RWPE1 (cell line): ENCODE measurements at places on chromosomes 7 and 10.

GRCh38 chr10:115772606-115773005 lies 500.4 kb downstream of the GFRA1 start:
- DNase-seq = peak; percentile 36

DNA sequence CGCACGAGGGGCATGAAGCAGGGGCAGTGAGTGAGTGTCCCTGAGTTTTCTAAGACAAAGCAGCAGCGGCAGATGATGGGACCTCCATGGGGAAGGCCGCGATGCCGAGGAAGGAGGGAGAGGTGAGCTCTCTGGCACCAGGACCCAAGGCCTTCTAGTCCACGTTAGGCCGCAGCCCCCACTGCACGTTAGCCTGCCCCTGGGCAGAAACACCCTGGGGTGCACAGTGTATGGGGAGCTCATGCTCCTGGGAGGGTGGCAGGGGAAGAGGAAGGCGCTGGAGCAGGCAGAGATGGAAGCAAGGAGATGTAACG lies 97.3 kb upstream of the IKZF1 start:
- no peak for DNase-seq

DNA sequence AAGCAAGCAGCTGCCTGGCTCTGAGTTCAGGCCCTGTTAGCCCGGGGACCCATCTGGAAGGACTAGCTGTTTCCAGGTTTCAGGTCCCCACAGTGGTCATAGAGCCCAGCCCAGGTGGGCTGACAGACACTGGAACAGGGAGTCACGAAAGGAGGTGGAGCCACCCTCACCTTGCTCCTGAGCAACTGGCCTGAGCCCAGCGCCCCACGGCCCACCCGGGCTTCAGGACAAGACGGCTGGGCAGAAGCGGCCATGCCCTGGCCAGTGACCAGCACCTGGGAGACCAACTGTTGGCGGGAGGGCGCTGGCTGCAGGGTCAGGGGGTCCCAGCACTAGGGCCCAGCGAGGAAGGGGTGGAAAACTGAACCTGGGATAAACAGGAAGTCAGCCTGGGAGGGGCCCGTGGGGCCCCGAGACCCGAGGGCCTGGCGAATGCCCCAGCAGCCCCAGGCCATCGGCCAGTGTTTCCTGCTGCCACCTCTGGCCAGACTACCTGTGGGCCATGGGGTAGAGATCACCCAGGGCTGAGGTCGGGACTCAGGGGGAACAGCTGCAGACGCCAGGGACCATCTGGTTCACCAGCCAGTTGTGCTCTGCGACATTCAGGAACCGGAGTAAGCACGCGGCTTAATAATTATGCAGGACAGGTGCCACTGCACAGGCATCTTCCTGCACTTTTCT lies 282.1 kb upstream of the PPP2R2D start:
- no peak for DNase-seq

DNA sequence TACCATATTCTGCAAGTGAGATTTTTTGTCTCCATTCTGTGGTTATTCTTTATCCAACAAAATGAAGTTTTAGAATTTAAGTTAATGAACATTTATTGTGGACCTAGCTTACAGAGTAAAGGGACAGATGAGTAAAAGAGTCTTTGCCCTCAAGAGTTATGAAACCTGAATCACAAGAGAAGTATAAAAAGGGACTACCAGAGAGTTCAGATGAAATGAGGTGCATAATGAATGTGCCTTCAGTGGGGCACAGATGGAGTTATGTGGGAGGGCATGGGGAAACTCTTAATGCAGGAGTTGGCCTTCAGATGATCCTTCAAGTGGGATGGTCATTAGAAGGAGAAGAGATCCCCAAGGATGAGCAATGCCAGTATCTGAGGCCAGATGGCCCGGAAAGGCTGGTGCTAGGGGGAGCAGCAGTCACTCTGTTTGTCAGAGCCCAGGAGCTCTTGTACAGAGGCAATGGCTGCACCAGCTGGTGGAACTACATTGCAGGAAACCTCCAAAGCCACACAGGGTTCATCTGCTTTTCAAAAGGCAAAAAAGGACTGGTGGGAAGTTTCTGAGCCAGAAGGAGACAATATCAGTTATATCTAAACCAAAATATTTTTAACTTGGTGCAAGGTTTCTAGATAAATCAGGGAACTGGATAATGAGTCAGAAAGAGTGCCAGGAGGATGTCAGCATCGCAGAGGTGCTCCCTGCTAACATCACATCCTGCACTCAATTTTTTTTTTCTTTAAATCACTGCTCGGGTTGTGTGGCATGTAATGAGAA lies 162.0 kb downstream of the KLF6 start:
- no peak for DNase-seq

GRCh38 chr10:119522747-119523426 lies 19.6 kb downstream of the RGS10 start:
- peak; percentile 63 for DNase-seq

DNA sequence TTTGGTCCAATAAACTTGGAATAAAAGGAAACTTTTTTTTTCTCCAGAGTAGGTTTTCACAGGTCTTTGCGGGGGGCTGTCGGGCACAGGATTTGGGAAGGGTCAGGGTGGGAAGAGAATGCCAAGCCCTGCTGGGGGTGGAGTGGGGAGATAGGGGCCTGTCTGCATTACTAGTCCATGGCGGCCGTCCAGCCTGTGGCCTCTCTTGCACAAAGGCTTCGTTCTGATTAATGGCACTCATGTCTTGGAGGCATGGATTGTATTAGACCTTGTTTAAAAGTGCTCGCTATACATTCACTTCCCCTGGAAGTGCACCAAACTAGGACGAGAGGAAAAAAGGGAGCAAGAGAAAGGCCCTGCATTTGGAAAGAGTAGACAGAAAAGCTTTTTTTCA lies 37.2 kb downstream of the LRMDA start:
- no peak for DNase-seq

DNA sequence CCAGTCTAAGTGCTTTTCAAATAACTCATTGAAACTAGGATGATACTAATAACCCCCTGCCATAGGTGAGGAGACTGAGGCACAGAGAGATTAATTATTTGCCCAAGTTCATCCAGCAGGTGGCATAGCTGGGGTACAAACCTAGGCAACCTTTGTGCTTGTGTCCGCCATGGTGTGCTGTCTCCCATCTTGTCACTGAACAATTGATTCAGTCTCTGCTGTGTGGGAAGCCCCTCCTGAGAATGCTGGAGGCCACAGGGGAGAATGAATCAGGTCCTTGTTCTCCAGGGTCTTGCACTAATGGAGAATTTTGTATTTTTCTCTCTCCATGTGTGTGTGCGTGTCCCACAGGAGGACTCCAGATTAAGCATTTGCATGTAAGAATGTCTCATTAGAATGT lies 15.8 kb upstream of the TMEM236 start:
- DNase-seq = no peak

GRCh38 chr7:78395298-78396036 lies 596.9 kb downstream of the PHTF2 start:
- DNase-seq = no peak

DNA sequence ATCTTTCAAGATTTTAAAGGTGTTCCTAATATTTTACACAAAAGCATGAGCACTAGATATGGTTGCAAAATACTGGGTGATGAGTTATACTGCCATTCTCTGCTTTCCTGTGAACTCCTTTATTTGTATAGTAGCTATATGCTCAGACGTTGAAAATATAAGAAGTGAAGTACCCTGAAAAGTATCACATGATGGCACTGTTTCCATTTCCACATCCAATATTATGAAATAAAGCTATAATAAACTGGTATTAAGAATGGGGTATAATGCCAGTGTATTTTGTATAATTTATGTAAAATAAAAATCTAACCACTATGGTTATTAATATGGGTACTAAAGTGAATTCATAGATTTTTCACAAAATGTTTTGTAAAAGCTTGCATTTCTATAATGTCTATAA lies 79.6 kb upstream of the FOXP2 start:
- no peak for DNase-seq

GRCh38 chr10:130064783-130065182 lies 45.8 kb downstream of the C10orf143 start:
- DNase-seq = no peak

- no peak for DNase-seq
These were observed 105.4 kb downstream of the GRM3 start for GRCh38 chr7:86748843-86749719.

GRCh38 chr7:16839646-16840045 lies 34.8 kb upstream of the AGR2 start:
- no peak for DNase-seq

- DNase-seq = no peak
These were observed 10.5 kb downstream of the NOD1 start for GRCh38 chr7:30468041-30468440.

DNA sequence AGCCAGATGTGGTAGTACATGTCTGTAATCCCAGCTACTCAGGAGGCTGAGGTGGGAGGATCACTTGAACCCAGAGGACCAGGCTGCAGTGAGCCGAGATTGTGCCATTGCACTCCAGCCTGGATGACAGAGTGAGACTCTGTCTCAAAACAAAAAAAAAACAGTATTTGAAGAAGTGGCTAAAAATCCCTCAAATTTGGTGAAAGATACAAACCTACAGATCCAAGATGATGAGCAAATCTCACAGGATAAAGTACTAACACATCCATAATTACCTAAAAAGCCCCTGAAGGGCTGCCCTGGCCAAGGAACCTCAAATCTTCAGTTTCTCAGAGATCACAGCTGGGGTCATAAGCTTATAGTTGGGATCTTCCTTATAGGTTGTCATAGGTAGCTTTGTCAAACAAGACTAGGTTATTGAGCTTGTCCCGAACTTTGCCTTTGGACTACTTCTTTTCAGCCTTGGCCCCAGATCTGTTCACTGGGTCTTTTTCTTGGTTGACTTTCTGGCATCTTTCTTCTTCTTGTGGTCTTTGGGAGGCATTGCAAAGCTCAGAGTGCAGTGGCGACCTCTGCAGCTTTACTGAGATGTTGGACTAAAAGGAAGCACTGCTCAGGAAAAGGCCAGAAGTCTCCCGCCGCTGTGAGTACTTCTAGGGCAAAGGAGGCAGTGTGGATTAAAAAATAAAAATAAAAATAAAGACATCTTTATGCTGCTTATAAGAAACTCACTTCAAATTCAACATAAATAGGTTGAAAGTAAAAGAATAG lies 28.6 kb upstream of the SAR1A start:
- no peak for DNase-seq

DNA sequence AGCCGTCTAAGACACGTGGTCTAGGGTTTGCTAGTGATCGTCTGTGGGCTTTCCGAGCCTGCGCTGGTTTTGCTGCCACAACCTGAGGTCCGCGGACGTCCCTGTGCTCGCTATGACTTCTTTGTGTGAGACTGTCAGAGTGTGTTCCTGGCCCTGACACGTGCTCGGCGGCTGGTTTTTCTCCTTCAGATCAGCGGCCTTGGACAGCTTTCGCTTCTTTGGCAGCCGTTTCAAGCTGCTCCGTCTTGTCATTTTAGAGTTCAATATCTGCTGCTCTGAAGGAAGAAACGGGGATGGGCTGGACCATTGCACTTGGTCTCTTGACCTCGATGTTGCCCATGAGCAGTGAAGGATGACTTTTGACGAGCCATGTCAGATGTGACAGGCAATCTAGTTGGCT lies 147.3 kb downstream of the MGMT start:
- DNase-seq = no peak

GRCh38 chr10:58512491-58513187 lies at the start of gene BICC1:
Gene BICC1, plus strand, starts transcription at chr10:58512872. Its CDS starts 272 bp downstream, at chr10:58513144.
- peak; percentile 25 for DNase-seq

DNA sequence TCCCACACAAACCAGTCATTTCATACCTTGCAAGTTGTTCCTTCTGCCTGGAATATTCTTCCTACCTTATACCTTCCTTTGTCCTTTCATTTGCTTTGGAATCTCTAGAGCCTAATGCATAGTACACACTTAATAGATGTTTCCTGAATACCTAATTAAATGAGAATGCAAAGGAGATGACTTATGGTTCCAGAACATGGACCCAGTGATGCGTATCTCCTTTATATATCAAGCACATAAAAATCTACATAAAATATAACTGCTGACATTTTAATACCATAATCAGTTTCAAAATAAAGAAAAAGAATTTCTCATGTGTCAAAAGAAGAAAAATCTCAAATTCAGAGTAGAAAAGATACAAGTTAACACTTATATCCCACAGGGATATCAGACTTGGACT lies 110.6 kb upstream of the ASAH2 start:
- DNase-seq = no peak

- DNase-seq = no peak
These were observed 69.4 kb upstream of the GSDME start for GRCh38 chr7:24826662-24827020.

GRCh38 chr10:123748711-123749110 lies 82.6 kb downstream of the GPR26 start:
- DNase-seq = no peak

- peak; percentile 89 for DNase-seq
These were observed 4.1 kb downstream of the ACBD7 start for GRCh38 chr10:15084502-15084922.

- no peak for DNase-seq
These were observed 76.0 kb upstream of the SEMA3D start for GRCh38 chr7:85262891-85263290.

DNA sequence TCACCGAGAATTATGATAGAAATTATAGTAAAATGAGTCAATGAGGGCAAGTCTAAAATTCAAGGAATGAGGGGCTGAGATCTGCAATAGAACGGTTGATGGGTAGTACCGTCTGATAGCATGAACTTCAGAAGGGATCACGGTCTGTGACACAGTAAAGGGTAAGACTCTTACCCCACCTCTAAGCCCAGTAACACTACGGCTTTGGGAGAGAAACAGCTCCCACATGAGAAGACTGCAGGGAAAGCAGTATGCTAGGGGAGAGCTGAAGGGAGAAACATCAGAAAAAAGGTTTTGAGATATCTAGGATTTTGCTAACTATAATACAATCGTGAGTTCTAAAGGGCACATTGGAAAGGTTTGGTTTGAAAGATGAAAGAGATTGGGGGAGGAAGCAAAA lies 12.8 kb upstream of the AKAP9 start:
- no peak for DNase-seq

- DNase-seq = no peak
These were observed 303.3 kb upstream of the IGFBP3 start for GRCh38 chr7:46224363-46224762.

GRCh38 chr7:140439359-140439758 lies 35.5 kb downstream of the RAB19 start:
- no peak for DNase-seq

GRCh38 chr10:24886290-24886680 lies 66.1 kb downstream of the PRTFDC1 start:
- DNase-seq = no peak

DNA sequence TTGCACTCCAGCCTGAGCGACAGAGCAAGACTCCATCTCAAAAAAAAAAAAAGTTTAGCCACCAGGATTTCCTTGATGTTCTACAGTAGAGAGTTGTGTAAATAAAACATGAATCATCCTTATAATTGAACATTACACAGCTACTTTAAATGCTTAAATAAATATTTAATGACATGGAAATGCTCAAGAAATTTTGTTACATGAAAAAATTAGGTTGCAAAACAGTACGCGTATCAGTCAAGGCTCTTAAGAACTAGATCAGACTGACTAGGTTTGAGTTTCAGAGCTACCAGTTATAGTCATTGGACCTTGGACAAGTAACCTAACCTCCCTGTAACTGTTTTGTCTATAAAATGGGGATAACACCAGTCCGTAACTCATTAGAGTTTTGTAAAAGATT lies 38.7 kb upstream of the GSAP start:
- no peak for DNase-seq

DNA sequence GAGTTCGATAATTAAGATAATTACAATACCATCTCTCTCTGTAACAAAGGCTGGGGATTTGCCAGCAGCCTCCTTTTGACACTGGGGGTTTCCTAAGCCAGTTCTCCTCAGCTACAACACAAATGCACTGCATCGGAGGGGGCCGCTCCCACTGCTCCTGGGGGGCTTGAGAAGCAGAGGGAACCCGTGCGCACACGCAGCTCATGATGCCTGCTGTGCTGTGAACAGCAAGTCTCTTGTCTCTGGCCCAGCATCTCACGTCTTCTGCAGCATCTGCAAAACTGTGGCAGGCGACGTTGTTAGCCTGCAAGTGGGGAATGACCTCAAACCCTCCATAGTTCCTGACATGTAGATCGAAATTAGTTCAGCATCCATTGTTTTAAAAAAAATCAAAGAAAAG lies 5.5 kb downstream of the VIPR2 start:
- no peak for DNase-seq
